ENCODE measurements at places on chromosomes 12 and 14. TPM values are rescaled to one million over a fixed set of nuclear protein-coding genes. Genes with fewer than 3 reads are reported as not detected.

The RBP5 gene
- not detected for total RNA-seq

The CLEC1B gene
- not detected for total RNA-seq

The MYF5 gene
- total RNA-seq, result not detected

The DYRK4 gene
- 35.0 TPM for total RNA-seq

The NTS gene
- not detected for total RNA-seq

The TESPA1 gene
- total RNA-seq, result 107 TPM

The SERPINA10 gene
- total RNA-seq, result not detected

The PMCH gene
- not detected for total RNA-seq

The LGR5 gene
- total RNA-seq, result not detected

The WSCD2 gene
- total RNA-seq, result not detected

The CRACR2A gene
- total RNA-seq, result 24.7 TPM

The IFI27L1 gene
- total RNA-seq, result 23.3 TPM

The GALNT6 gene
- 18.0 TPM for total RNA-seq

The SLC17A8 gene
- not detected for total RNA-seq

The WNT1 gene
- total RNA-seq, result not detected

The DPF3 gene
- total RNA-seq, result 0.54 TPM

The LYSET gene
- total RNA-seq, result 15.5 TPM

The AICDA gene
- not detected for total RNA-seq

The THTPA gene
- 5.1 TPM for total RNA-seq

The MOAP1 gene
- 19.1 TPM for total RNA-seq

The CMA1 gene
- 0.34 TPM for total RNA-seq

The SLCO1A2 gene
- total RNA-seq, result not detected

The SYNDIG1L gene
- not detected for total RNA-seq

The RNASE7 gene
- not detected for total RNA-seq

The IAPP gene
- not detected for total RNA-seq

The TMTC2 gene
- total RNA-seq, result 3.1 TPM

The L3HYPDH gene
- 14.6 TPM for total RNA-seq
